Mammary epithelial cell (primary cell): ENCODE measurements at places on chromosomes 12 and 14.

DNA sequence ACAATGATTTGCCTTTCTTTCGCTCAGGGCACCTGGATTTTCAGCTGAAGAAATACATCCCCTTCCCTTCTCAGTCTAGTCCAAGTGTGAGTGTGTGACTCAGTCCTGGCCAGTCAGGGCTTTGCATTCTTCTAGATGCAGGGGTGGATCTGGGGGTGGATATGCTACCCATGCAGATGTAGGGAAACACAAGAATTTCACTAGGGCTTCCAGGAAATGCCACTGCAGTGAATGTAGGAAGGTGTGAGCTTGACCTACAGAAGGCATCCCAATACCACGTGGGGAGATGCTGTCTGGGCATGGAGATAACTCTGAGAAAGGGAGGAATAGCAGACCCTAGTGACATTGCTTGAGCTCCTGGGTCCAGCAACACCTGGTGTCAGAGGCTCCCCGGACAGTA lies 404.2 kb downstream of the GLT1D1 start:
- DNase-seq, result no peak

DNA sequence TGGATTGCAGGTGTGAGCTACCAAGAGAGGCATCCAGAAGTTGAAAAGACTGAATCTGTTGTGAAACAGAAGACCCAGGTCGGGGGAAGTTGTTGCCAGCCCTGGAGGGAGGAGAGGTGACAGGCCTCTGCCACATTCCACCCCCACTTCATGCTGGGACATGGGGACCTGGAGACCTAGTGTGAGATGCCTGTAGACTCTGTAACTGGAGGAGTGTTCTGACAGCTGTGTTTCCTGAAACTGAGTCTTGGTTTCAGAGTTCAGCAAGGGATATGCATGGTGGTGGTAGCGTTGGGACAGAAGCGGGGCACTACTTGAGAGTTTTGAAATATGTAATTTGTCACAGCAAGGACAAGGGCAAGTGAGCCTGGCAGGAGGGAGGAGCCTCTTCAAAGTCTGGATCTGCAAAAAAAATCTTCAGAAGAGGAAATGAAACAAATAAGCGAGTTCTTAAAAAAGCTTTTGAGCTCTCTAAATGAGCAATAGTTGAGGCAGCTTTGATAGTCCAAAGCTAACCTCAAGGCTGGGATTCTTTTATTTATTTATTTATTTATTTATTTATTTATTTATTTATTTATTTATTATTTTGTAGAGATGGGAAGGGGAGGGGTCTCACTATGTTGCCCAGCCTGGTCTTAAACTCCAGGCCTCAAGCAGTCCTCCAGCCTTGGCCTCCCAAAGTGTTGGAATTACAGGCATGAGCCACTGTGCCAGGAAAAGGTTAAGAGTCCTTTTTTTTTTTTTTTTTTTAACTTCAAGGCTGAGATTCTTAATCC lies 58.9 kb upstream of the EEA1 start:
- DNase-seq, result no peak

DNA sequence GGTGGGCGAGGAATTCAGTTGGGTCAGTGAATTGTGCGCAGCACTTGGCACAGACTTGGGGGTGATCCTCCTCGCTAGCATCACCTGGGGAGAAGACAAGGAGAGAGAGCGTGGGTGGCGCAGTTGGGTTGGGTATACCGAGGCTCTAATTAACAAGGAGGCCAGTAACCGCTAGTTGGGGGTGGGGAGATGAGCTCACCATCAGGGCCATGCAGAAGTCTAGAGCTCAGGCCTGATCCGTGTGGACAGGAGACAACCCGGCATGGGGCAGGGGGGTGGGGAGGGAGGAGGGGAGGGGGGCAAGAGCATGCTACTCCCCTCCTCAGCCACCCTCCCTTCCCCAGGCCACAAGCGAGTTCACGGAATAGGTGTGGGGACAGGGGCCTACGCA lies 580 bp downstream of the SALL2 start:
- no peak for DNase-seq

DNA sequence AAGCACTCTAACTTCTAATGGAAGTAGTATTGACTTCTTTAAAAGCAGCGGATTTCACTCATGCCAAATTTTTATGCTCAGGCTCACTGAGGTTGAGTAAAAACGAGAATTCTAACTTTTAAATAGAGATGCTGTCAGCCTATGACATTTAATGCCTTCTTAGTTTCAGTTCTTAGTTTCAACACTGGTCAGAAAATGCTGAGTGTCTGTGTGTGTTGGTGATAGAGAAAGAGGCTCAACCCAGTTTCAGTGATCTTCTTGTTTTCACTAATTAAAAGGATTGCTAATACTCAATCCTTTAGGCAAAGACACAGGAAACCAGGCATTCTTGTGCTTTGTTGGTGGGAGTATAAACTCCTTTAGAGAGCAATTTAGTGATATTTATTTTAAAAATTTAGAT lies 31.0 kb downstream of the PEBP1 start:
- no peak for DNase-seq

GRCh38 chr12:93205361-93205760 lies 172.4 kb upstream of the NUDT4 start:
- DNase-seq, result no peak

- no peak for DNase-seq
Measured at GRCh38 chr12:131137009-131137835, 183.5 kb downstream of the ADGRD1 start.

- peak; percentile 43 for DNase-seq
Measured at GRCh38 chr12:1691123-1692007, 495 bp downstream of the ADIPOR2 start.

DNA sequence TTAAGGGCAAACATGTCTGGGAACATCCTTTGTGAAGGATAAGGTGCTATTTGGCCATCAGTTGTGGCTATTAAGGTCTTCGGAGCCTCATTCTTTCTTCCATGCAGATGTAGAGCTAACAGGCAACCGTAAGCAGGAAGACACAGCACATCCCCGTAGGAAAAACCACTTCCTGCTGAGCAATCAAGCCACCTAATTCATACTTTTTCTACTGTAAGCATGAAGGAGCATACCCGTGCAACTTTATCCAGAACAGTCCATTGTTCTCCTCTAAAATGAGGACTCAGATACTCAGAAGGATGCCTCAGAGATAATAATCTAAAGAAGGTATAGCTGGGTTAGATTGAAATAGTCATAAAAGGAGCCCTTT lies 232.0 kb downstream of the PPM1H start:
- DNase-seq, result peak; percentile 80

- peak; percentile 9 for DNase-seq
Measured at GRCh38 chr14:65098586-65098985, 3.7 kb downstream of the MAX start.

- no peak for DNase-seq
Measured at GRCh38 chr12:49440035-49440434, 72.8 kb downstream of the SPATS2 start.

GRCh38 chr14:72788255-72788654 lies 105.6 kb downstream of the DPF3 start:
- no peak for DNase-seq

- no peak for DNase-seq
Measured at GRCh38 chr14:28926122-28926521, 159.5 kb downstream of the FOXG1 start.

DNA sequence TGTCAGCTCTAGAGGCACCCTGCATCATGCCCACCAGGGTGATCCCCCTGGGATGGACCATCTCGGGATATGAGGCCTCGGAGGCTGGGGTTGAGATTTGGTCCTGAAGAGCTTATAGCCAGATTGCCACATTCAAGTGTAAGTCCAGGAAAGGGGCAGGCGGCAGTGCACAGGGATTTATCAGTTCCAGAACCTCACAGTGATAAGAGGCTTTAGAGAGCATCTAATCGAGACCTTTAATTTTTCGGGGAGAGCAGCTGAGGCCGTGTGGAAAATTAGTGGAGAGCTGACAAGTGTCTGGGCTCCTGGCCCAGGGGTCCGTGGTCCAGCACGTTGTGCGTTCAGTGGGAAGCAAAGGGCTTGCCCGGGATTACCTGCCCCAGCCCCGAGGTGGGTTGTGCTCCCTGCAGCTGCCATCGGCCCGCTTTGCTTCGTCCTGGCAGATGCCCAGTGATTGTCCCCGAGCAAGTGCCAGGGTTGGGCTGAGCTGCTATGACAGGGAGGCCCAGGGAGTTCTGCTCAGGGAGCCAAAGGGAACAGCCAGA lies 52.1 kb downstream of the C14orf132 start:
- DNase-seq, result no peak

DNA sequence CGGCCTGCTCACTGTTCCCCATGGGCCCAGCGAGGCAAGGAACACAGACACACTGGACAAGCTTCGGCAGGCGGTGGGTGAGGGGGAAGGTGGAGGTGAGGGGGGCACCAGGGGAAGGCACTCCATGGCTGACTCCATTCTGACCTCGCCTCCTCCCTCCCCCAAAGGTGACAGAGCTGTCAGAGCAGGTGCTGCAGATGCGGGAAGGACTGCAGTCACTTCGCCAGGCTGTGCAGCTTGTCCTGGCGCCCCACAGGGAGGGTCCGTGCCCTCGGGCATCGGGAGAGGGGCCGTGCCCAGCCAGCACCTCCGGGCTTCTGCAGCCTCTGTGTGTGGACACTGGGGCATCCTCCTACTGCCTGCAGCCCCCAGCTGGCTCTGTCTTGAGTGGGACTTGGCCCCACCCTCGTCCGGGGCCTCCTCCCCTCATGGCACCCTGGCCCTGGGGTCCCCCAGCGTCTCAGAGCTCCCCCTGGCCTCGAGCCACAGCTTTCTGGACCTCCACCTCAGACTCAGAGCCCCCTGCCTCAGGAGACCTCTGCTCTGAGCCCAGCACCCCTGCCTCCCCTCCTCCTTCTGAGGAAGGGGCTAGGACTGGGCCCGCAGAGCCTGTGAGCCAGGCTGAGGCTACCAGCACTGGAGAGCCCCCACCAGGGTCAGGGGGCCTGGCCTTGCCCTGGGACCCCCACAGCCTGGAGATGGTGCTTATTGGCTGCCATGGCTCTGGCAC lies 10.6 kb downstream of the MCRS1 start:
- no peak for DNase-seq

DNA sequence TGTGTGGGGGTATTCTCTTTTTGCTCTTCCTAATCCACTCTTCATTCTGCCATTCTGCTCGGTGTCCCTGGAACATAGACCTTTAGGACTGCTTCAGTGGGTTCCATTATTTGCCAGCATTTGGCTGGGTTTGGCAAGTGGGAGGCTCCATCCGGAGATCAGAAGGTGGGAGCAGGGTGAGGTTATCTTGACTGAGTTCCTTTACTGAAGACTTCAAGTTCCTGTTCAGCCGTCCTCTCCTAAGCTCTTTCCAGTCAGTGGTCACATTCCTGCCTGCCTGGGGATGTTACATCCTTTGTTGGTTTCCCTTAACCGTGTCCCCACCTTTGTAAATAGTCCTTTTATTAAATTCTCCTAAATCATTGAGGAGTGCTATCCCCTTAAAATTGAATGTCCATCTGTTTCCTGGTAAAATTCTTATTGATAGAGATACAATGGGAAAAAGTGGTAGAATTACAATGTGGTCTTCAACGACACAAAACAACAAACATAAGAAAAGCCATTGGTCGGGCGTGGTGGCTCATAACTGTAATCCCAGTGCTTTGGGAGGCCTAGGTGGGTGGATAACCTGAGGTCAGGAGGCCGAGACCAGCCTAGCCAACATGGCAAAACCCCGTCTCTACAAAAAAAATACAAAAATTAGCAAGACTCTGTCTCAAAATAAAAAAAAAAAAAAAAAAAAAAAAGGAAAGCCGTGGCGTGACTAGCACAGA lies 5.0 kb upstream of the MIA2 start:
- no peak for DNase-seq

GRCh38 chr12:121649819-121650353 lies 19.6 kb downstream of the MORN3 start:
- DNase-seq, result no peak

- peak; percentile 65 for DNase-seq
Measured at GRCh38 chr12:33180918-33181317, 258.7 kb downstream of the SYT10 start.

GRCh38 chr12:111443586-111443985 lies 37.9 kb downstream of the SH2B3 start:
- peak; percentile 78 for DNase-seq

GRCh38 chr12:110906083-110906482 lies 14.3 kb downstream of the MYL2 start:
- no peak for DNase-seq

DNA sequence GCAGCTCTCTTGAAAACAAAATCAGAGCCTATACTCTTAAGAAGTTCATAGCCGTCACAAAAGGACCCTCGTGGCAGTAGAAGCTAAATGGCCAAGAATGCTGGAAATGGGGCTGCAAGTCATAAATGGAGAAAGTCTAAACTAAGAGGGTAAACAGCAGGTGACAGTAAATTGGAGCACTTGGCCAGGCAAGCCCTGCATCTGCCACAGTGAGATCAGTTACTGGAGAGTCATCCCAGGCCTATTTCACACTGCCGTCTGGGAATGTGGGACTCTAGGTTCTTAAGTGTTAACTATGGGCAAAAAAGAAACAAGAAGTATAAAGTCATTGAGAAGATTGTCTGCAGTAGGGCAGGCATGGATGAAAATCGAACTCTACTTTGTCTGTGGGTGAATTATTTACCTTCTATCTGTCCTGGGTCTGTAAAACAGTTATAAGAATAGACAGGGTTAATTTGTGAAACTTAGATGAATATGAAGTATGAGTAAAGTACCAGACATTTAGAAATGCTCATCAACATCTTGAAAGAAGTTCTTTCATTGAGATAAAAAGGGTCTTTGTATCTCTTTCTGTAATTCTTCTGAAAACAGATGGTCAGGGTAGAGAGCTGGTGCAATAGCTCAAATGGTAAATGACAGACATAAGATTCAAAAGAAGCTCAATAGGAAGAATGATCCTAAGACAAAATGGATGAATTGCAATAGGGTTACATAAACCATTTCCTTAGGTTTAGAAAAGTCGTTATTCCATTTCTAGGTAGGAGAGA lies 792.5 kb downstream of the DIO2 start:
- DNase-seq, result no peak

- no peak for DNase-seq
Measured at GRCh38 chr14:66425402-66425801, 60.8 kb upstream of the CCDC196 start.

- DNase-seq, result no peak
Measured at GRCh38 chr12:132437252-132437932, 52.6 kb upstream of the FBRSL1 start.
